ENCODE measurements at places on chromosomes 12 and 14.

- no peak for DNase-seq
Observed at GRCh38 chr12:72523754-72524153, 251.6 kb downstream of the TRHDE start.

GRCh38 chr12:116558280-116559161 lies 660 bp upstream of the MAP1LC3B2 start:
- DNase-seq: no peak

DNA sequence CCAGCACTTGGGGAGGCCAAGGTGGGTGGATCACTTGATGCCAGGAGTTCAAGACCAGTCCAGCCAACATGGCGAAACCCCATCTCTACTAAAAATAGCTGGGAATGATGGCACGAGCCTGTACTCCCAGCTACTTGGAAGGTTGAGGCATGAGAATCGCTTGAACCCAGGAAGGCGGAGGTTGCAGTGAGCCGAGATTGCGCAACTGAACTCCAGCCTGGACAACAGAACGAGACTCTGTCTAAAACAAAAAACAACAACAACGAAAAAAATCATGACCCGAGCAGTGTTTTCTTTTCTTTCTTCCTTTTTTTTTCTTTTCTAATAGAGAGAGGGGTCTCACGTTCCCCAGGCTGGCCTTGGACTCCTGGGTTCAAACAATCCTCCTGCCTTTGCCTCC lies 3.5 kb upstream of the CSRNP2 start:
- DNase-seq: no peak

GRCh38 chr12:131736446-131737149 lies 25.7 kb downstream of the SFSWAP start:
- no peak for DNase-seq

- DNase-seq: no peak
Observed at GRCh38 chr12:26429070-26429691, 233.8 kb downstream of the SSPN start.

GRCh38 chr12:26122681-26123481 lies 2.0 kb downstream of the BHLHE41 start:
- no peak for DNase-seq
